ENCODE measurements at places on chromosomes 1 and 21. TPM values are rescaled to one million over a fixed set of nuclear protein-coding genes. Genes with fewer than 3 reads are reported as not detected.

Gene AGT
- 46.6 TPM for polyA plus RNA-seq

Gene ZNF684
- polyA plus RNA-seq = 11.1 TPM

Gene OLFM3
- polyA plus RNA-seq = 23.8 TPM

DNA sequence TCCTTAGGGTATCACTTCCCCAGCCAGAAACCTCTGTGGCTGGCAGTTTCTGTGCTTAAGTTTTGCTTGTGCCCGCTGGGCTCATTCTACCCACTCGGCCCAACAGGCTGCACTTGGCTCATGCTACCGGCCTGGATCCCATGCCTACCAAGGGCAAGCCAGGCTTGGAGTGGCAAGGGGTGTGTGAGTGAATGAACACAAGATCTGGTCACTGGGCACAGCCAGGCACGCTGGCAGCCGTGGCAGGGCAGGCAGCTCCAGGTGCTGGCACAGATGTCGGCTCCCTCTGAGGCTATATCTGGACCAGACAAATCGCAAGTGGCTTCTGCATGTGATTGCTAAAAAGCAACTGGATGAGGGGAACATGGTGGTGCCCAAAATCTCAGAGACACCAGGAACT is 740.5 kb upstream of the B3GALT2 start:
- DNase-seq = no peak

Measured in left renal cortex interstitium (tissue), 4 donors.